ENCODE measurements at places on chromosomes 2 and 18.

GRCh38 chr2:66915237-66915636 lies 480.3 kb downstream of the MEIS1 start:
- DNase-seq, result no peak

GRCh38 chr2:101149241-101150192 lies 1.7 kb downstream of the TBC1D8 start:
- no peak for DNase-seq

DNA sequence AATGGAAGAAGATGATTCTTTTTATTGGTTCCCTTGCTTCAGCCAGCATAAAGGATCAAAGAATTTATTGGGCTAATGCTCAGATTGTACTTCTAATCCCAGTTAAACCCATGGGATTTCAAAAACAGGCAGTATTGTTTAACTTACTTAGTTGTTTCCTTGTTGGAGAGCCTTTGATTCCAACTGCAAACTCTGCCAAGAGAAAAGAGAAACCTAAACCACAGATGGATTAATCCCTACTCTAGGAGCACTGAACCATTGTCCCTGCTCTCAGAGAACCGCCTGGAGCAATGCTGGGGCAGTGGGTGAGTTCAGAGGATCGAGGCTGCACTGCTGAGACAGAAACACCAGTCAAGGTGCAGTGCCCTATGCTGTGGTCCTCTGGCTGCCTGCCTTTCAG lies 44.9 kb upstream of the SIGLEC15 start:
- peak; percentile 71 for DNase-seq

DNA sequence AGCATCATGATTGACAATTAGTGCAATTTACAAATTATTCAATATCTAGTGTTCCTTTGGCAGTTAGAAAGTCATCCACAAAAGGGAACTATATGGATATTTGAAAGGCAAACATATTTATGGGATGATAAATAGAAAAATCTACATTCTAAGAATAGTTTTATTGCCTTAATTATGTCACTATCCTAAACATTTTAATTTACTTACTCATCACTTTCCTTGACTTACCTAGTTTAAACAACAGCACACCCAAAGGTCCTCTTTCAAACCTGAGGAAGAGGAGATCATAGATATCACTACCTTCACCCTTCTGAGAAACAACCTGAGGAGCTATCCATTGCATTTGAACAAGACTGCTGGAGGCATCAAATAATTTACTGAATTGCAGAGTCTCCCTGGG lies 184.5 kb downstream of the WDPCP start:
- no peak for DNase-seq

GRCh38 chr18:12968619-12969018 lies 20.8 kb downstream of the SEH1L start:
- no peak for DNase-seq

- DNase-seq, result peak; percentile 5
Observed at GRCh38 chr2:1055014-1055595, 104.5 kb downstream of the SNTG2 start.
